ENCODE measurements at places on chromosomes 4 and X.

GRCh38 chr4:39947963-39948362, 29.7 kb downstream of the PDS5A start:
- no peak for DNase-seq

DNA sequence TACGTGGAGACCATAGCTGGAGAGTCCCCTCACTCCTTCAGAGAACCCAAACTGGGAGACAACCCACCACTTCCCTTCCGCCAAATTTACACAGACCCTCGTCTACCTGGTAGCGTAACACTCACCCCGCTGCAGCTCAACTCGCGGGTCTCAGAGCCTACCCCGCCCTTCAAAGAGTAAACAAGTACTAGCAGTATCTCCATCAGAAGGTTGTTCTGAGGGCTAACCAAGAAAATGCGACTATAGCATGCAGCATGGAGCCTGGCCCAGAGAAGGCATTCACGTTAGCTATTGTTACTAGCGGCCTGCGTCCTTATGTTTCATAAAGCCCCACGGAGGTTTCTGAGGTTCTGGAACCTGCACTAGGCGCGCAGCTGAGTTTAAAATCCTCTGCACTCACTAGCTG, 531 bp upstream of the MANBA start:
- DNase-seq: no peak

DNA sequence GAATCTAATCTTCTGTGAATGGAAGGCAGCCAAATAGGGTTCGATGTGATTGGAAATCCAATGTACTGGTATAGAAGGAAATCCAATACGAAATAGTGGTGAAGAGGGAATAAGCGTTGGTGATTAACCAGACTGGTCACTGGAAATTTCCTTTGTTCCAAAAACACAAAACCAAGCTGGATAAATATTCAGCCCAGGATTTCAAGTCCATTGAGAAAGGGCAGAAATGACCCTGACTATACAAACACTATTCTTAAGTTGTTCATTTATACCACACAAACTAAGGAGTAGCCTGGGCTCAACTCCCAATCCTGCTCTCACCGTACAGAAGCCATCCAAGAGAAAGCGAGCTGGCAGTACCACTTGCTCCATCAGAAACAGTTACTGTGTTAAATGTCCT, 32.2 kb downstream of the PCDH19 start:
- no peak for DNase-seq

- DNase-seq: no peak
Observed at GRCh38 chr4:106019771-106020170, 124.5 kb downstream of the NPNT start.

DNA sequence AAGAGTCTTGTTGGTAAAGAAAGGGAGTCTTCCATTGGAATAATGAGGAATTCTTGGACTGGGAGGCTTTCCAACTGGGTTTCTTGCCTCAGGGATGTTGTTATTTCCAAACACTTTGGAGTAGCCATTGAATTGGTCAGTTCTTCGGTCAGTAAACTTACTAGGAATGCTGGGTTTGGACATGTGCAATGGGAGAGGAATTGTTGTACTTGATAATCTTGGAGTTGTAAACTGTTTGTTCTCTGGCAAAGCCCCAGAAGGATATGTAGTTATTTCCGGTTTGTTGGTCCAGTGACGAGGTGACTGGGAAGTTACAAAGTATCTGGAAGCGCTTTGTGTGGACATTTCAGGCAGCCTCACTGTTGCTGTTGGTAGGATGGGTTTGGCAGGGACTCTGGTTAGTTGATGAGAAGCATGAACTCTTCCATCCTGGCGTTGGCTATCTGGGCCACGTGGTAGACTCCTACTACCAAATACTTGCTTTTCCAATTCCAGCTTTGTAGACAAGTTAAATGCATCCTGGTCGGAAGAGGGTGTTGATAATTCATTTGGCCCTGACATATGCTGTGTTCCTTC, 25.9 kb downstream of the MXRA5 start:
- no peak for DNase-seq

DNA sequence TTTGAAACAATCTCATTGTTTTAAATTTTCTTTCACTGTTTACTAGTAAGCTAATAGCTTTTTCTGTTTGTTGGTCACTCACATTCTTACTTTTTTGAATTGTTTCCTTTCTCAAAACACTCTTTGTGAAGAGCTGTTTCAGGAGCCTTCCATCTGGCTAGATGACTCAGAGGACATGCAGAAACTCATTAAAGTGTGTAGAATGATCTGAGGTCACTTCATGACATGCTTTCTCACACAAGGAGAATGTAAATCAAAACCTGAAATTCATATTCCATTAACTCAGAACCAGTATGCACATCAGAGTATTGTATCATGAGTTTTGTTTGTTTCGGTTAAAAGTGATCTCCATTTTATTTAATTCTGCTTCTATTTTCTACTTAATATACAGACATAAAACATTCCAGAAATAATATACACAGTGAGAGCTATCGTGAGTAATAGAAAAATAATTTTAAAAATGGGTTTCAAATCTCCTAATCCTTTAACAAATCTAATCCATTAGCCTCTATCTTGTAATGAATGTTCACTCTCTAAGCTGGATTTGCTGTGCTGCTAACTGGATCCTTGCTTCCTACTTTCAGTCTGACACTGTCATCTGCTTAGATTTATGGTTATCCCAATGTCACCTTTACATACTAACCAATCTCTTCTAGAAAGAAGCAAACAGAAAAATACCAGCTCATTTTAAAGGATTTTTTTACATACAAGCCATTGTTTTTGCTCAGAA, 449.6 kb downstream of the FSTL5 start:
- DNase-seq: no peak

GRCh38 chrX:132592880-132593279, 104.0 kb upstream of the MBNL3 start:
- DNase-seq: no peak

GRCh38 chr4:7924570-7924969, 15.1 kb downstream of the AFAP1 start:
- no peak for DNase-seq

DNA sequence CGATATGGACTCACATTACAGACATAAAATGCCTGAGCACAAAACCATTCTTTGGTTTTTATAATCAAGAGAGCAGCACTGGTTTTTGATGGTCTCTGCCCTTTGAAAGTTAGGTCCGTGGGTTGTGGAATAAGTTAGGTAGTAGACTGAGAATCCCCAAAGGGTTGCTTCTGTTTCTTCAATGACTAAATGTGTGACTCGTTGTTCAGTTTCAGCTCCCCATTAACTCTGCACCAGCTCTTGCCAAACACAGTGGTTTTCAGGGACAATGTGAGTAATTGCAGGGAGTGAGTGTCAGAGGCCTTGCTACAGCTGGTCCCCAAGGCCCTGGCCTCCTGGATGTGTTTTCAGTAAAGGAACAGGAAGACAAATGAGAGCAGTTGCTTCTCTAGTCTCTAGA, 24.8 kb downstream of the SMIM20 start:
- DNase-seq: no peak

- DNase-seq: no peak
Observed at GRCh38 chr4:144295286-144295995, 154.9 kb upstream of the GYPA start.

- no peak for DNase-seq
Observed at GRCh38 chr4:126772662-126773061, 860.1 kb upstream of the INTU start.

GRCh38 chr4:1793496-1793840, 375 bp downstream of the FGFR3 start:
- DNase-seq: no peak

GRCh38 chrX:47751670-47752069, 85.0 kb upstream of the ZNF81 start:
- no peak for DNase-seq

DNA sequence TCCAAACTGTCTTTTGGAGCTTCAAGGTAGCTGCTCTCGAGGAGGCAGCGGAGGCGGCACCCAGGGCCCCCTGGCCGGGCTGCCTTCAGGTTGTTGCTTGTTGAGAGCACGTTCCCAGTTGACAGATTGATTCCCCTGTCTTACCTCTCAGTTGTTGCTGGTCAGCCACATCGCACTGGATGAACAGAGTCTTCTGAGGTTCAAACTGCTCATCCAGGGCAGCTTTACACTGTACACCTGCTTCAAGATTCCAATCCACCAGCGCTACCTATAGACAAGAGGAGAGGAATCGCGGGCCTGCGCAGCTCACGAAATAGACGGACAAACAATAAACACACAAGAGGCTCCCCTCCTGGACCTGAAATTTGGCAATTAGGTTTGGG, 497 bp downstream of the HPGD start:
- DNase-seq: peak; percentile 15

DNA sequence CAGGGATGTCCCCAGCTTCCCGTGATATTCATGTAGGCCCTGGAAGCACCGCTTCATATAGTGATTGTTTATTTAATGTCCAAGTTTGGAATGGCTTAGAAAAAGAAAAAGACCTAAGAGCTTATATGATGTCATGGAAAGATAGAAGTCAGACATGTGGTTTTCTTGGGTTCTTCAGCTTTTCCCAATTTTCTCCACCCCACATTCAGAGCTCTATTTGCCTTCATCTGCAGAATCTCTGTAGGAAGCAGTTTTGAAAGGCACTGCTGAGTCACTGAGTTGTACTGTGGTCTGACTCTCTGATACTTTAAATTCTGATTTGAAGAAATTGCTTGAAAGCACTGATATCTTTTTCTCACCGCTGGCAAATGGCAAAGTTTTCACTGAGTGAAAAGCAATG, 120.6 kb upstream of the EDNRA start:
- DNase-seq: no peak
